ENCODE measurements at places on chromosomes 1 and 21. TPM values are rescaled to one million over a fixed set of nuclear protein-coding genes. Genes with fewer than 3 reads are reported as not detected.

Gene KCNJ9
- not detected for polyA plus RNA-seq

Gene UBR4
- polyA plus RNA-seq: 35.6 TPM

DNA sequence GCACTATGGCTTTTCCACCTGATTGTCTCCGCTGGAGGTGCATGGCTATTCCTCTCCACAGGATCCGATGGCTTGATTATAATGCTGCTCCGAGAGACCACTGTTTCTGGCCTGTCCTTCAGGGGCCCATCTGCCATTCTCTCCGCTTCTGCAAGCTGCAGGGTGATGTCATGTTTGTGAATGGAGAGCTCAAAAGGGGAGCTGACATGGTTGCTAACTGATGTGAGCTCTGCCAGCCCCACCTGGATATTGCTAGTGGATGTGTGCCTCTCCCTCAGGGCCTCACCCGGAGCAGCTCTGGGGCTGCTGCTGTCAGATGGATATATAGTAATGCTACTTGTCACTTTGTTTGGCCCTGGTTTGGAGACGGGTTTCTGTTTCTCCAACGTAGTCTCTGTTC lies 72.3 kb downstream of the KDM1A start:
- no peak for DNase-seq

- DNase-seq: no peak
Measured at GRCh38 chr1:113540335-113540734, 150.0 kb downstream of the MAGI3 start.

- DNase-seq: no peak
Measured at GRCh38 chr1:201096041-201096461, 16.2 kb downstream of the CACNA1S start.
